ENCODE measurements at places on chromosomes 12 and 14. TPM values are rescaled to one million over a fixed set of nuclear protein-coding genes. Genes with fewer than 3 reads are reported as not detected.

Gene NRIP2
- 2.0 TPM for polyA plus RNA-seq

Gene SERPINA4
- not detected for polyA plus RNA-seq

Gene TMEM30B
- polyA plus RNA-seq = 5.4 TPM

Gene CCDC184
- polyA plus RNA-seq = not detected

Gene CRIP1
- polyA plus RNA-seq = 2,028 TPM

Gene NOS1
- polyA plus RNA-seq = not detected

Gene MFAP5
- not detected for polyA plus RNA-seq

Gene CDCA4
- polyA plus RNA-seq = 18.7 TPM

Gene CLBA1
- polyA plus RNA-seq = 1.2 TPM

Gene MGP
- not detected for polyA plus RNA-seq

Gene GPR84
- polyA plus RNA-seq = not detected

Gene RNU4-1
- polyA plus RNA-seq = not detected

Gene PTPRB
- polyA plus RNA-seq = not detected

Gene PIWIL1
- polyA plus RNA-seq = not detected

Gene STX2
- polyA plus RNA-seq = 12.9 TPM

Gene FLRT2
- not detected for polyA plus RNA-seq

Gene TCL1B
- not detected for polyA plus RNA-seq

Gene SLC7A8
- polyA plus RNA-seq = 0.56 TPM

Gene CGRRF1
- 60.7 TPM for polyA plus RNA-seq

Gene PSEN1
- polyA plus RNA-seq = 36.2 TPM

Gene KRT79
- polyA plus RNA-seq = not detected

Gene LRP1
- polyA plus RNA-seq = 0.38 TPM

Gene SYCP3
- polyA plus RNA-seq = 0.15 TPM

Gene CFAP251
- polyA plus RNA-seq = 0.21 TPM
